ENCODE measurements at places on chromosomes 13 and 19.
A peak's percentile ranks its signal among the peaks of the same experiment; 100 is the strongest.

GRCh38 chr19:12733369-12734214 lies 892 bp downstream of the TRIR start:
- peak; percentile 8 for DNase-seq

- no peak for DNase-seq
These were observed 88.5 kb upstream of the SIAH3 start for GRCh38 chr13:45940061-45940460.

DNA sequence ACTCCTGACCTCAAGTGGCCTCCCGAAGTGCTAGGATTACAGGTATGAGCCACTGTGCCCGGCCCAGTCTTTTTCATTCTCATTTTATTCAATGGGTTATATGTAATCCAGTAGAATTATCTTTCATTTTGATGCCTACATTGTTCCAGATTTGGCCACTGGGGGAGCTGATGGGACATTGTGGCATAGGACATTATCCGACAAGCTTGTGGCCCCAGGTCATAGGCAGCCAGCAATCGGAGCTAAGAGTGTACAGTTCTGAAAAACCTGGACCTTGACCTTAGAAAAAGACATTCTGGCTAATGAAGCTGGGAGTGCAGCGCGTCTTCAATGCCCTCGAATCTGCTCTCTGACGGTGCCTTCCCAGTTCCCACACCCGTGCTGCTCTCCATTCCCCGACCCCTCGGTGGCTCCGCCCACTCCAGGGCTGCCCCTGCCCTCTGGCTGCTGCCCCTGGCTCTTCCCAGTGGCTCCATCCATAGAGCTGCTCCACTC lies 108.7 kb downstream of the TEX29 start:
- DNase-seq = no peak

DNA sequence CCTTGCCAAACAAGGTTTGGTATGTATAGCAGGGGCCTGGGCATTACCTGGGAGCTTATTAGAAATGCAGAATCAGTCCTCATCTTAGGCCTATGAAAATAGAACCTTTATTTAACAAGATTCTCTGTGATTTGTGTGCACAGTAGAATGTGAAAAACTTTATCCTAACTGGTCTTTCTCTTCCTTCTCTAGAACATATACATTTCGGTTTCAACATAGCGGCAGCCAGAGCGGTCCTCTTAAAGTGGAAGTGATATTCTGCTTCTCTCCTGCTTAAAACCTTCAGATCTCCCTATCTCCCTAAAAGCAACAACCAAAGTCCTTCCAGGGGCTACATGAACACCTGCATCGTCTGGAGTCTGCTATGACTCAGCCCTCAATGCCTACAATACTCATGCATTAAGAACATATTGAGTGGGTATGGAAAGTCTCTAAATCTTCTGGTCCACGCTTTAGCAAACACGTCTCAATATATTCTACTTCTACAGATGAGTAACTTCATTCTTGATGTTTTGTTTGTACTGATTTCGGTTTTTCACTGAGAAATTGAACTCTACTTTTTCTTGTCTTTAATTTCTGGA lies 84.5 kb downstream of the SPRY2 start:
- no peak for DNase-seq

GRCh38 chr19:58509731-58510083 lies 2.1 kb downstream of the SLC27A5 start:
- DNase-seq = no peak
